NCI-H226 (cell line): ENCODE measurements at places on chromosomes 12 and 14.

- peak; percentile 38 for DNase-seq
Observed at GRCh38 chr12:113030875-113031525, 25.5 kb upstream of the DTX1 start.

DNA sequence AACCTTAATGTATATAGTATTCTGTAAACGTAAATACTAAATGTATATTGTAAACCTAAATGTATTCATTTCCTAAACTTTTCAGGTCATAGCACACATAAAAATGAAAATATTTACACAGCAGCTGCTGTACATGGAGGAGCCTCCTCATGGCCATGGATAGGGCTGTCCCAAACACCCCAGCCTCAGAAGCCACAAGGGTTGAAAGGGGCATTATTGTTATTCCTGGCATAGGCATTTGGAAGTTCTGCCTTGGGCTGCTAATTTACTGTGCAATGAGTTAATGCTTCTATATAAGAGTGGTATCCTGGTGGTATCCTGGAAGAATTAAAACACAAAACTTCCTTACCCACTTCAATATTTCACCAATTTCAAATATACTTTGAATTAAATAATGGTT, 159.4 kb downstream of the SLC5A8 start:
- DNase-seq: no peak

GRCh38 chr12:22250762-22251161, 83.7 kb downstream of the ST8SIA1 start:
- no peak for DNase-seq

DNA sequence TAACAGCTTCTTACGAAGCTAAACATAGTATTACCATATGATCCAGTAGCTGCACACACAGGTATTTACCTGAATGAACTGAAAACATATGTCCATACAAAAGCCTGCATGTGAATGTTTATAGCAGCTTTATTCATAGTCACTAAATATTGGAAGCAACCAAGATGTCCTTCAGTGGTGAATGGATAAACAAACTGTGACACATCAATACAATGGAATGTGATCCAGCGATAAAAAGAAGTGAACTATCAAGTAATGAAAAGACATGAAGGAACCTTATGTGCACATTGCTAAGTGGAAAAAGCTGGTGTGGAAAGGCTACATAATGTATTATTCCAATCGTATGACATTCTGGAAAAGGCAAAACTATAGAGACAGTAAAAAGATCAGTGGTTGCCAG, 38.1 kb upstream of the JDP2 start:
- no peak for DNase-seq

- no peak for DNase-seq
Observed at GRCh38 chr12:129615001-129615400, 288.8 kb downstream of the TMEM132D start.

- no peak for DNase-seq
Observed at GRCh38 chr12:70334742-70335141, 31.3 kb upstream of the KCNMB4 start.

- no peak for DNase-seq
Observed at GRCh38 chr12:99137124-99137855, 492.2 kb downstream of the APAF1 start.

GRCh38 chr14:22573804-22574203, 15.2 kb downstream of the DAD1 start:
- DNase-seq: no peak

GRCh38 chr14:102206918-102207317, 67.2 kb downstream of the WDR20 start:
- no peak for DNase-seq

GRCh38 chr12:57033431-57033830, 16.5 kb downstream of the MYO1A start:
- peak; percentile 12 for DNase-seq

DNA sequence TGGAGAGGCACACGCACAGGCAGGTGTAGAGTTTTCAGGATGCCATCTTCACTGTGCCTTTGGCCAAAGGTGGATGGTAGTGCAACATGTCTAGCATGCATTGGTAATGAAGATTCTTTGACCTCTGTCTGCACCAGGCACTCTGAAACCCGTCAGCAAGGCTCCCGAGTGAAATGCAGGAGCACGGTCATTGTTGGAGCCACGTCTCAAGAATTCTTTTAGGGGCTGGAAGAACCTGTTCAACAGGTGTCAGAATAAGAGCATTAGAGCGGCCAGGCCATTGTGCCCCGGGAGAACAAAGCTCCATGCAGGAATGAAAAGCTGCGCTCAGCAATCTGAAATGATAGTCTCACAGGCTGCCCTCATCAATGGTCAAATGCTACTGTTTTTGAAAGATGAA, 40.2 kb upstream of the DICER1 start:
- DNase-seq: no peak
